Lung (tissue), 17 donors: ENCODE measurements at places on chromosomes 12 and 14. TPM values are rescaled to one million over a fixed set of nuclear protein-coding genes. Genes with fewer than 3 reads are reported as not detected.

Gene RTL1
- not detected for total RNA-seq

Gene SLC39A5
- total RNA-seq: 0.71 TPM

Gene C12orf54
- total RNA-seq: 0.52 TPM

DNA sequence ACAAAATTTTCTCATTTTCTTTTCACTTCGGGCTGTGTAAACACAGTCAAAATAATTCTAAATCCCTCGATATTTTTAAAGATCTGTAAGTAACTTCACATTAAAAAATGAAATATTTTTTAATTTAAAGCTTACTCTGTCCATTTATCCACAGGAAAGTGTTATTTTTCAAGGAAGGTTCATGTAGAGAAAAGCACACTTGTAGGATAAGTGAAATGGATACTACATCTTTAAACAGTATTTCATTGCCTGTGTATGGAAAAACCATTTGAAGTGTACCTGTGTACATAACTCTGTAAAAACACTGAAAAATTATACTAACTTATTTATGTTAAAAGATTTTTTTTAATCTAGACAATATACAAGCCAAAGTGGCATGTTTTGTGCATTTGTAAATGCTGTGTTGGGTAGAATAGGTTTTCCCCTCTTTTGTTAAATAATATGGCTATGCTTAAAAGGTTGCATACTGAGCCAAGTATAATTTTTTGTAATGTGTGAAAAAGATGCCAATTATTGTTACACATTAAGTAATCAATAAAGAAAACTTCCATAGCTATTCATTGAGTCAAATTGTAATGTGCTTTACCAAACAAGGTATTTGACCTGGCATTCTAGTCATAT is 4.8 kb downstream of the CDKN1B start:
- DNase-seq: no peak

DNA sequence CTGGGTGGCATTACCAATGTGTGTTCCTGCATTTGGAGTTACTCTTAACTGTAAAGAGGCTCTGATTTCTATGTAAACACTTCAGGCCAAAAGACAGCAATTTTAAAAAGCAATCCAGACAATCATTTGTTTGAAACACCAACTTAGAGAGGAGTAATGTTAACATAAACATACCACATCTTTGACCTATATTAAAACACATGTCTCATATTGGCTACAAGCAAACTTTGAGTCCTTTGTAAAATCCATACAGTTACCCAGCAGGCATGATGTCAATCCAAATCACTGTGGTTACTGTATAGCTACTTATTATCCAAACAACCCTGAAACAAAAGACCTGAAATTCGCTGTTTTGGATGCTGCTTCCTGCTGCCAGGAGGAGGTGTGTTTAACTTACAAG is 7.5 kb upstream of the G2E3 start:
- DNase-seq: no peak

- DNase-seq: no peak
These were observed 77.3 kb downstream of the PDE3A start for GRCh38 chr12:20445687-20446086.

DNA sequence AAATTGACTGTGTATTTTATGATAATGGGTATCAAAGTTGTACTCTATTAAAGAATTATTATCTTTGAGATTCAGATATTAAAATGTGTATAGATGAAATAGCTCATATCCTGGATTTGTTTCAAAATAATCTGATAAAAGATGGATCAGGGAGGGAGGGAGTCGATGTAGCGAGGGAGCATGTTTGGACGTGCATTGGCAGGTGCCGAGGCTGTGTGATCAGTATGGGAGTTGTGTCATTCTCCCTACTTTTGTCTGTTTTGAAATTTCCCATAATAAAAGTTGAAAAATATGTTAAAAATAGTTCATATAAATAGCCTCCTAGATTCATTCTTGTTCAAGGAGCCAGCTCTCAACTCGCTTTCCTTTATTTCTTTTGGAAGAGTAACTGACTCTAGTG is 171.6 kb upstream of the HIF1A start:
- no peak for DNase-seq

DNA sequence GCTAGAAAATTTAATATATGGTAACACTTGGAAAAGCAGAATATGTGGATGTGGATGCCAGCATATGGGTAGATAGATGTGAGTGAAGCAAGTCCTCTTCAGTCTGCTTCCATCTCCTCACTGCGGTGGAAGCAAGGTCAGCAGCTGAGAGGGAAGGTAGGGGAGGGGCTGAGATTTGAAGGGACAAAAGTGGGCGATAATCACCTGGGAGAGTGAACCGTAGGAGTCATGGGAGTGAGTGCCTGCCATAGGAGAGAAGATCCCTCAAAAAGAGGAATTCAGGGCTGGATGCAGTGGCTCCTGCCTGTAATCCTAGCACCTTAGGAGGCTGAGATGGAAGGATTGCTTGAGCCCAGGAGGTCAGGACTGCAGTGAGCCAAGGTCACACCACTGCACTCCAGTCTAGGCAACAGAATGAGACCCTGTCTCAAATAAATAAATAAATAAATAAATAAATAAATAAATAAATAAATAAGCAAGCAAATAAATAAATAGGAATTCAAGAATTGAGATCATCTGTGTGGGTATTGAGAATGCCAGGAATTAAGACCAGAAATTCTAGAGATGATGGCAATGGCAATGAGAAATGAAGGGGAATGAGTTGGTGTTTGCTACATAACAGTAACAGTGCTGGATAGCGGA is 123.4 kb downstream of the BICD1 start:
- no peak for DNase-seq

DNA sequence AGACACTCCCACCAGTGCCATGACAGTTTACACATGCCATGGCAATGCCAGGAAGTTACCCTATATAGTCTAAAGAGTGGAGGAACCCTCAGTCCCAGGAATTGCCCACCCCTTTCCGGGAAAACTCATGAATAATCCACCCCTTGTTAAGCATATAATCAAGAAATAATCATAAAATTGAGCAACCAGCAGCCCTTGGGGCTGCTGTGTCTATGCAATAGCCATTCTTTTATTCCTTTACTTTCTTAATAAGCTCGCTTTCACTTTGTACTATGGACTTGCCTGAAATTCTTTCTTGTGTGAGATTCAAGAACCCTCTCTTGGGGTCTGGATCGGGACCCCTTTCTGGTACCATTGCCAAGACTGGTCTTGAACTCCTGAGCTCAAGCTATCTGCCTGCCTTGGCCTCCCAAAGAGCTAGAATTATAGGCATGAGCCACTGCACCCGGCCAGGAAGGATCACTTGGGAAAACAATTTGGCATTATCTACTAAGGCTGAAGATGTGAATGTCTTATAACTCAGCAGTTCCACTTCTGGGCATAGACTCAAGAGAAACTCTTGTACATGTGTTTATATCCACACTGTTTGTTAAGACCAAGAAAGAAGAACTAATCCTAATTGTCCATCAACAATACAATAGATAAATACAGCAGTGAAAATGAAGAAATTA is 35.9 kb upstream of the CEP83 start:
- DNase-seq: no peak

GRCh38 chr12:116551952-116552772 is 7.0 kb upstream of the MAP1LC3B2 start:
- DNase-seq: no peak

- no peak for DNase-seq
These were observed 35.3 kb upstream of the RTRAF start for GRCh38 chr14:51954031-51954430.

DNA sequence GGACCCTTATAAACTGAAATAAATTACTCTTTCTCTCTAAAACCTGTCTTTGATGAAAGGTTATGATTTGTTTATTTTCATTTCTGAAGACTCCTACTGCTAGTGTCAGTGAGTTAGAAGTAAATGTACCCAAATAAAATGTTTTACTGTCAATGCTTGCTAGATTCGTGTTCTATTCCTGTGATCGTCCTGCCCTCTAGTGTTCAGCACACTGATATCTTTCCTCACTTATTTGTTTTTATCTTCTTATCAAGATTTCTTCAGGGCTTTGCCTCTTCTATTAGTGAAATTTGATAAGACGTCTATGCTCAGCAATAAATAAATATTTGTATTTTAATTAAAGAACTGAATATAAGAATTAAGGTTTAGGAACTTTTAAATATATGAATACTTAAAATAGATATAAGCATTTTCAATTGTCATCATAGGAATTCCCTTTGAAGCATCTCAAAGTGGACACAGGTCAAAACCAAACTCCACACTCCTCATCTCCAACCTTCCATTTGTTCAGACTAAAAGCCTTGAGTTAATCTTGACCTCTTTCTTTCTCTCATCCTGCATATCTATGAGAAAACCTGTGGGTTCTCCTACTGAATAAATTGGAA is 75.8 kb downstream of the C12orf50 start:
- peak; percentile 75 for DNase-seq

GRCh38 chr12:131980263-131980662 is 30.5 kb downstream of the EP400 start:
- no peak for DNase-seq
